ENCODE measurements at places on chromosomes 2 and 18. TPM values are rescaled to one million over a fixed set of nuclear protein-coding genes. Genes with fewer than 3 reads are reported as not detected.

- DNase-seq: no peak
Observed at GRCh38 chr2:124798551-124798950, 773.5 kb downstream of the CNTNAP5 start.

Gene NPPC
- 7.2 TPM for total RNA-seq

DNA sequence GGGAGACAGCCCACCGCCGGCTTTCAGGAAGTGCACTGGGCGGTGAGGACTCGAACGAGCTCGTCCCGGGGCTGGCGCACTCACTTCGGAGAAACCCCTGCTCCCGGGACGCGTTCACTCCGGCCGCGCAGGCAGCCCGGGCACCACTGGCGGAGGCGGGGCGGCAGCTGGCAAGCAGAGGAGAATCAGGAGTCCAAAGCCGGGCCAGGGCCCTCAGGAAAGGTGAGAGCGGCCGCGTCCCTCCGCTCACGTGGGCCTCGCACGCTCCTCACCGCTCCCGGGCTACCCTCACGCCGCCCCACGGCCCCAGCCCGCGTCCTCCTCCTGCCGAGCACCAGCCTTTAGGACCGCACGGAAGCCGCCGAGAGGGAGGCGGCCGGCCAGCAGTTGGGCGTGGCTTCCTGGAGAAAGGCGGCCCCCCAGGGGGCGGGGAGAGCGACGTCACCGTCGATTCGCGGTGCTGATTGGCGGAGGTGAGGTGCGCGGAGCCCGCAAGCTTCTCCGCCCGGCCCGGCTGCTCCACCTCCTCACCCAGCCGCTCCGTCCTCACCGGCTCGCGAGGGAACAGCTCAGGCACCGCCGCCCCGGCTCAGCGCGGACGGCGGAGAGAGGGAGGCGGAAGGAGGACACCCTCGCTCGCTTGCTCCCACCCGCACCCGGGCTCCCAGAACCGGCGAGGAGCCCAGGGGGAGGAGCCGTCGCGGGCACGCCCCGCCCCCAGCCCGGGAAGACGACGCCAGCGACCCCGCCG, at the start of gene ZCCHC2:
ZCCHC2 (plus strand) TSS at position 522 of the 751 bp plus-strand sequence. CDS start 400 bp downstream, outside the sequence.
- peak; percentile 99 for DNase-seq

- DNase-seq: no peak
Observed at GRCh38 chr2:40957508-40957907, 505.6 kb upstream of the SLC8A1 start.

DNA sequence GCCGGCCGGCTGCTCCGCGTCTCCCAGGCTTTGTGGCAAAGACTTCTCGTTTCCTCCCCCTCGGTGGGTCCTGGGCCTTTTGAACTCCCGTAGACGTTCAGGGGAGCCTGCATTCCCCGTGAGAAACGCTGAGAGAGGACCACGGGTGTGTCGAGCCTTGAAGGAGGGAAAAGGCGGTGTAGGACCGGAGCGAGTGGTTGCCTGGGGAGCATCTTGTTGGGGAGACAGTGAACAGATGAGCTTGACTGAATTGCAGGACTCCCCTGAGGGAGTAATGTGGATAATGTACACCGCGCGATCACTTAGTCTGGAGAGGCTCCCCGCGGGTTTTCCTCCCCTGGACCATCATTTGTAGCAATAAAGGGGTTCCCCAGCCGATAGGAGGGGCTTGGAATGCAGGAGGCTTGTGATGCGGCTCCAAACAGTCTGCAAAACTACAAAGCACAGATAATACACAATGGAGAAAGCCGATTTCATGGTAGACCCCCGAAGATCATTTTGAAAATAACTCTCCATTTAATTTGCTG, 769 bp downstream of the ALMS1 start:
- DNase-seq: no peak

GRCh38 chr2:203814661-203815540, 52.7 kb upstream of the CTLA4 start:
- peak; percentile 64 for DNase-seq

GRCh38 chr2:124810132-124810531, 785.0 kb downstream of the CNTNAP5 start:
- DNase-seq: no peak

GRCh38 chr2:45793305-45793962, 142.0 kb downstream of the PRKCE start:
- no peak for DNase-seq

GRCh38 chr18:13725566-13726231, 659 bp downstream of the FAM210A start:
- DNase-seq: no peak

DNA sequence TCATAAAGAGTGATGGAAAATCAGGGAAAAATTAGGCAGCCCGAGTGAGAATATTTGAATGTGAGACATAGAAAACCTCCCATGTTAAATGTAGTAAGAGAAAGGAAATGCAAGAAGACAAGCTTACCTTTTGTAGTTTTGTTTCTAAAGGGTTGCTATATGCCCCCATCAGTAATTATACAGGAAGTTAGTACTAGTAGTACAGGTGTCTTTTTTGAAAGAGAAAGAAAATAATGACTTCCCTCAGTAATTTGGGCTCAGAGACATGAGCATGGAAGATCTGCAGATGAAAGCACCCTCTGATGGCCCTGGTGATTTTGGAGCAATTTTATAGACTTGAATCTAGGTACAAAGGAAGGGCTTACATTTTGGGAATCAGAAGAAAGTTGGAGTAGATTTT, 80.8 kb downstream of the RHBDD1 start:
- no peak for DNase-seq

Gene CD8B
- 1.2 TPM for total RNA-seq

Gene SPP2
- not detected for total RNA-seq

DNA sequence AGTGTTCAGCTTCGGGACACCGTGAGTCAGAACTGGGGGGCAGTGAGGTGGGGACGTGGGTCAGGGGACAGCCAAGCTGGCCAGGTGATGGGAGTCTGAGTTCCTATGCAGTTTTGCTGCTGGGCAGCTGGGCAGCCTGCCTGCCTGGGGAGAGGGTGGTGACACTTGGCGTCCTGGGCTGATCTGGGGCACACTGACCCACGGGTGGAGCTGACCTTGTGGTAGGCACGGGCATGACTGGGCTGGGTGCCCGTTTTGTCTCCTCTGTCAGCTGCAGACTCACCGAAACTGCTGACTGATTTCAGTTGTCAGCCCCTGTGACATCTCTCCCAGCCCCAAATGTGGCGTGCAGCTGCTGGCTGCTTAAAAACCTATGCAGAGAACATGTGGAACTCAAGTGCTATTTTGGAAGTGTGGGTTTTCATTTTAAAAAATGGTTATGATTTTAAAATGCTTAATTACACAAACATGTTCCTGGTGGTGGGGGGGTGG, 32.6 kb upstream of the E2F6 start:
- peak; percentile 94 for DNase-seq

DNA sequence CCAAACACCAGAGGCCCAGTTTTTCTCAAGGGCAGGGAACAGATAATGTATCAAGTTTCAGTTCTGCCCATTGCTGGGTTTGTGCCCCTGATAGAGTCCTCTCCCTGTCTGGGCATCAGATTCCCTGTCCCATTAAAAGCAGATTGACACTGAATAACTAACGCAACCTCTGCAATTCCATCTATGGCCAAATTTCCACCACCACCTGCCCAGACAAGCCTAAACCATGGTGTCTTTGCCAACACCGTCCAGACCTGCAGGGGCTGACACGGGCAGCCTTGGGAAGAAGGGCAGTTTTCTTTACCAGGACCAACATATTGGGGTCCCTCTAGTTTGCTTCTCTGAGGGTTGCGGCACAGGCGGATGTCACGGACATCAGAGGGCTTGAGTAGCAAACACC, 26.4 kb upstream of the PAX8 start:
- no peak for DNase-seq

DNA sequence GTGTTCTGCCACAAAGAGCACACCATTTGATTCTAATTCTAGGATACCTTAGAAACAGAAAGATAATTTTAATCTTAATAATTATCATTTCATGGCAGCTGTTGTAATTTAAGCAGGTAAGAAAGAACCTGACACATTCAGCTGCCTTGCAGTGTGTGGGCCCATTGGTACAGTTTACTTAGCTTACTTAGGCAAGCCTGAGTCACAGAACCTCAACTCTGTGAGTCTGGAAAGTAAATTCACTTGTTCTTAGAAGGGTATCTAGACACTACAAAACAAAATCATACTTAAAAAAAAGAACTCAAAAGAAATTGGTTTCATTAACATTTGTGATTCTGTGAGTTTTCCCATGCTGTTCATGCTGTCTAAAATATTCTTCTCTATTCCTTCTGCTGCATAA, 956.3 kb upstream of the SLC39A10 start:
- DNase-seq: no peak

Gene KCNG2
- total RNA-seq: not detected

Gene ALMS1
- 7.6 TPM for total RNA-seq

DNA sequence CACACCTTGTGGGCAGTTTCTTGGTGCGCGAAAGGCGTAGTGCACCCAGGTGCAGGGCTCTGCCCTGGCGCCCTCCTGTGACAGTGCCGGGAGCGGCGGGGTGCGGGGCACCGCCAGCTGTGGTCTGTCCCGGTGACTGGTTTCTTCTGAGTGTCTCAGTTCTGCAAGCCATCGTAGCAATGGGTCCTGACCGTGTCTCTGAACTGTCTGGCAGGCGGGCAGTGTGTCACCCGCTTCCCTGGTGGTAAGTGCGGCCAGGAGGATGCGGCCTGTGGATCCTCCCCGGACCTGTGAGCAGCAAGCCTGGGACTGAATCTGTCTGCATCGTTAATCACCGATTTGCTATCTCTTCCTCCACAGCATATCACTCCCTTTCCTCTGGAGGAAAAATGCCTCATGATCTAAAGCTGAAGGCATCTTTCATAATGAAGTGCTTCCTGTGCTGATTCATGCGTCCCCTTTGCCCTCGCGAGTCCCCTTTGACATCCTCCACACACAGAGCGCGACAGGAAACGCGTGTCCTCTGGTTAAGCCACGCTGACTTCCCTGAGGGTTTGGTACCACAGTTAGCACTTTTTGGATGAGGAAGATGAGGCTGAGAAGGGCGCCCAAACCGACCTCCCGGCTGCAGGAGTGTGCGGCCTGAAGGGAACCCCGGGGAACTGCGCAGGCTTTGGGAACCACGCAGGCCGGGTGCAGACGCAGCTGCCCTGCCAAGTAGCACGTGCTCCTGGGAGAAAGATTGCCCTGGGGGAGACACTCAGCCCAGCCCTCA, 416.0 kb upstream of the HS6ST1 start:
- peak; percentile 48 for DNase-seq

DNA sequence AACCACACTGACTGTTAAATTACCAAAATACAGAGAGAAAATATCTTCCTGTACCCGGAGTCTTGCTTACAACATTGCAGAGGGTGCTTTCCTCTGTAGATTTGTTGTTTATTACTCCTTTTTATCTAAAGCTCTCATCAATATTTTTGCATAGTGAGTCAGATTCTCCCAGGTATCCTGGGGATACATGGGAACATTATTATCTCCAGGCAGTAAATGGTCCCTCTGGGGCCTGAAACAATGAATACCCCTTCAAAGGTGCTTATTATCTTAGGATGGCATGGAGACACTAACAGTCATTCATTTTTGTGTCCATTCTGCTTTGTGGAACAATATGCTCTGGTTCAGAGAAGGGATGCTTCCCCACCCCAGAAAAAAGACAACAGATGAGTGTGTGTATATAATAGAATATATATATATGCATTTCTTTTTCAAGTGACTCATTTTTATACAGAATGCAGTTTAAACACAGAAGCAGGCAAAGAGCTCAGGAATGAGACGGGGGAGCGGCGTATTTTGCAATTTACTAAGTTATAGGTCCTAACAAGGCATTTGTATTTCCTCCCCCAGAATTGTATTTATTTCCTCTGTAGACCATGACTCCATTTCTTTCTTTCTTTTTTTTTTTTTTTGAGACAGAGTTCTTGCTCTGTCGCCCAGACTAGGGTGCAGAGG, 424.8 kb upstream of the ZEB2 start:
- no peak for DNase-seq

- no peak for DNase-seq
Observed at GRCh38 chr18:35289293-35289692, 736 bp downstream of the ZSCAN30 start.

DNA sequence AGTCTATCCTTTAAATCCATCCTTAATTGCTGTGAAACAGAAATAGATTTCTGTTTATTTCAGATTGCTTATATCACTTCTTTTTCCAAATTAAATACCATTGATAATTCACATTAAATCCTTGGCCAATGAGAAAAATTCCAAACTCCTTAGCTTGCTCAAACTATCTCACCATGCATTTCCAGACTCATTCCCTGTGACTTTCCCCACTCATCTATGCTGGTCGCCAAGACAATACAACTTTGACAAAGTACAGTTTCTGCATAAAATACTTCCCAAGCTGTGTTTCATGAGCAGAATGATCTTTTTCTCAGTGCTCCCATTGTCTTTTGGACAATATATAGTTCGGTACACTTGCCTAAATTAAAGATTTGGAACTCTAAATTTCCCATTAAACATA, 575.6 kb downstream of the CPS1 start:
- DNase-seq: no peak

DNA sequence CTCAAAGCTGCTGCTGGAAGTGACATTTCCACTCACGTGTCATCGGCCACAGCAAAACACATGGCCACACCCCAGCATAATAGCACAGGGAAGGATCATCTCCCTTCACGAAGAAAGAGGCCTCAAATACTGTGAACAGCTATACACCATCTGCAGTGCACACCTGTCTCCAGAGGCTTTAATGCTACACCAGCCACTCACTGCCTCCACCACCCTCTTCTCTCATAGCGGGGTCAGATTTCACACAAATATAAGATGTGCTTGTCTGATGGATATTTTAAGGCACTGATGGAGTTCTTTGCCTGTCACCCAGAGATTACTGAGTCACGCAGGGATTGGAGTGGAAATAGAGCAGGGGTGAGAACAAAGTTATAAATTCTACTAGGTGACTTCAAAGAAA, 374.0 kb downstream of the ZNF516 start:
- DNase-seq: no peak

Gene PFN4
- 0.62 TPM for total RNA-seq

DNA sequence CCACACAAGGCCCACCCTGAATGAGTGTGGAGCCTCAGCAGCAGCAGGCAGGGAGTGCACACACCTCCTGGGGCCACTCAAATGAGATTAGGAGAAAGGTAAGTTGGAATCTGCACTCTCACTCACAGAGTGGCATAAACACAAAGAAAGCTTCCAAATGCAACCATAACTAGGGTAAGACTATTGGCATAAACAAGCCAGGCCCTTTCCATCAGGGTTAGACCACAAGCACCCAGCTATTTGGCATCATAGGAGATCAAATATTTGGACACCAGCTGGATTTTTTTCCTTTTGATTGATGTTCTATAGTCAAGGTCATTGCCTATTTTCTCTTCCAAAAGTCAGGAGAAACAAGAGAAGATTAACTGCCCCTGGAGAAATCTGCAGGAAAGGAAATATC, 471.5 kb downstream of the TXNL1 start:
- DNase-seq: no peak

Gene CFAP65
- total RNA-seq: not detected

DNA sequence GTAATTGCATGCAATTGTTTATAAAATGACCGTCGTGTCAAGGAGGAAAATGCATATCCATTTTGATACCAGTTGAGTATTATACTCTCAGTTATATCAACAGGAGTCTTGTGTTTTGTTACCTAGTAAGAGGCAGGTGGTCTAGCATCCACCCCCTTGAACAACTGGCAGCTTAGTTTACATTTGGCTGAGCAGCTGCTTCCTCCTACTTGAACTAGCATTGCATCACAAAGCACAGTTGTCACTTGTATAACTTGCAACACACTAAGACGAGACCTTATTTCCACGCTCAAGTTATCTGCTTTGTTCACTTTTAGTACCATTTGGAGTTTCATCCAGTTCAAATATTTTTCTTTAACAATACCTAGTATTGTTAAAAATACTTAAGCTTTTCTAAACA, 75.4 kb upstream of the UBE2E3 start:
- no peak for DNase-seq

All from left ventricle myocardium superior (tissue), 1 donor.